ENCODE measurements at places on chromosomes 12 and 14.
A peak's percentile ranks its signal among the peaks of the same experiment; 100 is the strongest.

DNA sequence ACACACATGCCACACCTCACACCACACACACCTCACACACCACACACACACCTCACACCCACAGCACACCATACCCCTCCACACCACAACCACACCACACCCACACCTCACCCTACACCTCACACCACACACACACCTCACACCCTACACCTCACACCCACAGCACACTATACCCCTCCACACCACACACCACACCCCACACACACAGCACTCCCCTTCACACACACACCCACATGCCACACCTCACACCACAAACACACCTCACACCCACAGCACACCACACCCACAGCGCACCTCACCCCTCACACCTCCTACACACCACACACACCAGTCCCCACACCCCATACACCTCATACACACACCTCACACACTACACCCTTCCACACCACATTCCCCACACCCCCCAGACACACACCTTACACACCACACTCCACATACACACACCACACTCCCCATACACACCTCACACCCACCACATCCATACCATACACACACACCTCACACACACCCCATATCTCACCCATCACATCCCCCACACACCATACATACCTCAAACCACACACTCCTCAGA, 80.0 kb downstream of the ACTN1 start:
- DNase-seq: no peak

DNA sequence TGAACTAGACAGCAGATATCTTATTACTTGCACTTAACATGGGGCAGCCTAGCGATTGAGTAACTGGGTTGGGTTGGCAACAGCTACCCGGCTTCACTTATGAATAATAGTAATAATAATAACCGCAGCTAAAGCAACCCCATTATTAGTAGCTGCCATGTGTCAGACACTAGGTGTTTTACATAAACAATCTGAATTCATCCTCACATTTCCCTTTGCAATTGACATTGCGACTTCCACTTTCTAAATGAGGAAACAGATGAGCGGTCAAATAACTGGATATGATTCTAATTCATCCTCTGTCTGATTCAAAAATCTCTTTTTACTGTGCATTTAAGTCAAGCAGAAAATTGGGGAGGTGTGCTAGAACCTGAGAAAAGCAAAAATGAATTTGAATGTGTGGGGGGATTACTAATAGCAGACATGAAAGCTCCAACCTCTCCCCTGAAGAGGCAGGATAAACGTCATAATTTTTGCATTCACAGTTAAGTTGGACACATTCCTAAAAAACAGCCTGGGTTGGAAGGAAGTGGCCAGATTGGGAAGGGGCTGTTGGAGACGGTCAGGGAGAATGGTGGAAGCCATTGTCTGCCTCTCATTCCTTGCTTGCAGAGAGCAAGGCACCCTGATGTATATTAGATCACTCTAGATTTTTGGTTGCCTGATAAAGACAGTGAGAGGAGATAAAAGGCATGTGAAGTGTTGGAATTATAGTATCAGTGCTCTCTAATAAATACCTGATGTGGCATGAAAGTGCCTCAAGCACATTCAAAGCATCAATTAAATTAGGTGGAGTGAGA, 13.1 kb downstream of the EMP1 start:
- DNase-seq: no peak

GRCh38 chr14:74326369-74327152, 21.7 kb upstream of the VRTN start:
- DNase-seq: no peak

GRCh38 chr14:100982762-100983161, 79.2 kb upstream of the RTL1 start:
- no peak for DNase-seq

DNA sequence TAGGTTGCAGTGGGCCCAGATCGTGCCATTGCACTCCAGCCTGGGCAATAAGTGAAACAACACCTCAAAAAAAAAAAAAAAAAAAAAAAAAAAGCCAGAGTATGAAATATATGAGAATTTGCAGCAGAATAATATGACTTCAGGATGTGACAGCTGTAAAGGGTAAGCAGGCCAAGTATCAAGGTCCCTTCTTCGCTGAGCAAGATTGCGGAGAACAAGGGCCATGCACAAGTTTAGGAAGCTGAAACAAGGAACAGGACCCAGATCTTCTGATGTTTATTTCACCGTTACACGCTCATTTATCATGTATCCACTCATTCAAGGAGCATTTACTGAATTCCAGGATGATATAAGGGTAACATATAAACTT, 659 bp upstream of the FOXJ2 start:
- no peak for DNase-seq

- DNase-seq: peak; percentile 41
Measured at GRCh38 chr12:76158518-76159321, 74.2 kb upstream of the NAP1L1 start.

DNA sequence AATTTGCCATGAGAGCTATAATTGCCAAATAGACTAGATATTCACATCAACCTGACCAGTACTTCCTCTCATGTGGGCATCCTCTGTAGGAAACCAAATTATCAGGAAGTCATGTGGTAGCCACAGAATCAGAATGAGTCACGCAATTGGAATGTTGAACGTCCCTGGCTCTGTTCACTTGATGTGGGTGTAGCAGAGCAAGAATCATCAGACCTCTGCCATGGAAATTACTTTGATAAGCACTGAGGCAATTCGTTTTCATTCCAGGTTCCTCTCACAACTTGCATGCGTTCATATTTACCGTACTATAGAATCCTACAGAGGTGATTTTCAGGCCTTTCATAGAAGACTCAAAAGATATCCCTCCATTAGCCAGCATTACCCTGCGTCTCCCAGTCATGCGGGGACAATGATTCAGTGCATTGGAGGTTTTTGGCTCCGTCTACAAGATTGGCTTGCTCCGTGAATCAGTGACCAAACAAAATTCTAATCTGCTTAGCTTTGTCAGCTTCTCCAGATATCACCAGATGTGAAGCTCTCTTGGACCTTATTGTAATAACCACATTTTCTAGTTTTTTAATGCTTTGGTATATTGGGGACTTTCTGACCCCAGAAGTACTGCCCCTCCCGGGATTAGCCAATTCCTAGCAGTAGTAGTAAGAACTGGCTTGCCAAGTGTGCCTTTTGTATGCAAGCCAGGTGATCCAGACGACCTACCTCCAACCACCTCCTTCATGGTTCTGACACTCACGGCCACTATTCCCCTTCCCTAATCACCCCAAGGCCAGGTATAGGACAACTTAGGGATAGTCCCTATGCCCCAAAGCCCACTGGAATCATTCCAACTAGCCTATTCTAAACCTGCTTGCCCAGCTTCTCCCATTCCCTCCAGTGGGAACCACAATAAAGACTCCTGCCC, 133.4 kb downstream of the KICS2 start:
- no peak for DNase-seq

DNA sequence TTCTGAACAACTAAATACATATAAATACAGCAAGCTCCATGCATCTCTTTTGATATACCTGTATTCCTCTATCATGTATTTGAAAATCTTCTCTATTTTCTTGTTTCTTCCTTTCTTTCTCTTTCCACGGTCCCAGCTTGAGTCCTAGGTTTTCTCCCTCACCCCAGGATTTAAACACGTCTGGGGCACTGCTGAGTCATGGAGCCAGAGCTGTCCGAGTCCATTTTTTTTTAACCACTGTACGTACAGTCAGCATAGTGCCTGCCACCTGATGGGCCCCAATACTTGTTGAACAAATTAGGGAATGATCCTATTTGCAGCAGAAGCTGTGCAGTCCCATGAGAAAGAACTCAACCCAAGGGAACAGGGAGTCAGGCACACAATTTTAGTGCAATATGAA, 158.1 kb downstream of the ATP23 start:
- DNase-seq: no peak

DNA sequence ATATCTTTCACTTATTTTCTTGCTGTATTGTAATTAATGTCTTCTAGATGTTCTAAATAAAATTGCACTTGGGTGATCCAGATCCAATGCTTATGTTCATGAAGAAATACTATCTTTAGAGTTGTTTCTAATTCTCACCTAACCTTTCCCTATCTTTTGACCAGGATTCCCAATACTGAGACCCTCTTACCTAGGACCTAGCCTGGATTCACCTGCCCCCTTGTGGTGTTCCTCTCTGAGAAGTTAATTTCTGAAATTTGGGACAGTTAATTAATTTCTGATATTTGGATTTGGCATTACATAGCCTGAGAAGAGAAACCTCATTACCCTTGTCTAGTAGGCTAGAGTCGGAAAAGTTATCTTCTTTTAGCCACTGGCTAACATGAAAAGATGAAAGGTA, 29.5 kb downstream of the FOXA1 start:
- no peak for DNase-seq

DNA sequence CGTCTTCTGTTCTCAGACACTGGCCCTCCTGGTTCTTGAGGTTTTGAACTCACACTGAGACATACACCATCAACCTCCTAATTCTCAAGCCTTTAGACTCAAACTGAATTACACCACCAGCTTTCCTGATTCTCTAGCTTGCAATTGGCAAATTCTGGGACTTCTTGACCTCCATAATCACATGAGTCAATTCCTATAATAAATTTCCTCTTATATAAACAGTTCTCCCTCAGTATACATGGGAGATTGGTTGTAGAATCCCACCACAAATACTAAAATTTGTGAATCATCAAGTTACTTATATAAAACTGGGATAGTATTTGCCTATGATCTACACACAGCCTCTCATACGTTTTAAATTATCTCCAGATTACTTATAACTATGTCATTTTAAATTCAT, 162.2 kb downstream of the DIO2 start:
- no peak for DNase-seq

GRCh38 chr12:9731393-9731792, 1.5 kb downstream of the CLECL1 start:
- no peak for DNase-seq

- no peak for DNase-seq
Measured at GRCh38 chr12:89469361-89469760, 55.2 kb downstream of the GALNT4 start.

- DNase-seq: no peak
Measured at GRCh38 chr14:34237677-34238076, 224.4 kb downstream of the SPTSSA start.

DNA sequence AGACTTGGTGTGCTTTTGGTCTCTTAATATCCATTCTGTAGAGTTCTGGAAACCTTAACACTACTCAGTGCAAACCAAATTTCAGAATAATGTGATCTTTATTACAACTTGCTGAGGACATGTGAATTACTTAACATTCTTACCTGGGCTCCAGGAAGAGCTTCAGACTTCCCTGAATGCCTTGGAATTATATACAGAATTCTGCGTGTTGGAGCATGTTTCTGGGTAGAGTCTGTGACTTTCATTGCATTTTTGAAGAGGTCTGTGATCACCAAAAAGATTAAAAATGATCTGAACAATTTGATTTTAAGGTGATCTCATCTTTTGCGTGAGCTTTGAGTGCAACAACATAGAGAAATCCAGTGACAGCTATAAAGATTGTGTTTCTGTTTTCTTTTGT, 35.4 kb downstream of the ZDHHC17 start:
- no peak for DNase-seq

DNA sequence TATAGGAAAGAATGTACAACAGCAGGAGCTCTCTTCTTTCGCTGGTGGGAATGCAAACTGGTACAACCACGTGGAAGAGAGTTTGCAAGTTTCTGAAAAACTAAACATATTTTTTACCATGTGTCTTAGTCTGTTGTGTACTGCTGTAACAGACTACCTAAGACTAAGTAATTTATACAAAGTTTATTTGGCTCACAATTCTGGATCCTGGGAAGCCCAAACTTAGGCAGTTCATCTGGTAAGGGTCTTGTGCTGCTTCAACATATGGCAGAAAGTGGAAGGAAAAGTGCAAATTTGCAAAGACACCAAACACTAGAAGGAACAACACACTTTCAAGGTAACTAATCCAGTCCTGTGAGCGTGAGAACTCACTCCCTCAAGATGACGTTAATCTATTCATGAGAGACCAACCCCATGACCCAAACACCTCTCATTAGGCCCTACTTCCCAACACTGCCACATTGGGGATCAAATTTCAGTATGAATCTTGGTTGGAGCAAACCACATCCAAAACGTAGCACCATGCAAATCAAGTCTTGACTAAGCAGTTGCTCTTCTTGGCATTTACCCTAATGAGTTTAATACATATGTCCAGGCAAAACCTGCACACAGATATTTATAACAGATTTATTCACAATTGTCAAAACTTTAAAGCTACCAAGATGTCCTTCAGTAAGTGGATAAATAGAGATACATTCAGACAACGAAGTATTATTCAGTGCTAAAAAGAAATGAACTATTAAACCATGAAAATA, 481.9 kb upstream of the FOXG1 start:
- DNase-seq: no peak

Measured in GM12891 (cell line).